ENCODE measurements at places on chromosomes 3 and 15. TPM values are rescaled to one million over a fixed set of nuclear protein-coding genes. Genes with fewer than 3 reads are reported as not detected.

NME9 gene
- 3.5 TPM for total RNA-seq

ARGFX gene
- not detected for total RNA-seq

CPEB1 gene
- 1.4 TPM for total RNA-seq

GRCh38 chr3:24012589-24013269, 67.6 kb downstream of the NR1D2 start:
- H3K4me3 ChIP-seq = no peak overlapping the region
- no peak overlapping the region for H3K27ac ChIP-seq
- no peak for DNase-seq
- H3K27me3 ChIP-seq = no peaks in the 10 kb centered on the region

Measured in kidney (tissue), 22 donors.